ENCODE measurements at places on chromosomes 2 and 18.

- no peak for DNase-seq
These were observed 68.1 kb downstream of the FMNL2 start for GRCh38 chr2:152402780-152403759.

DNA sequence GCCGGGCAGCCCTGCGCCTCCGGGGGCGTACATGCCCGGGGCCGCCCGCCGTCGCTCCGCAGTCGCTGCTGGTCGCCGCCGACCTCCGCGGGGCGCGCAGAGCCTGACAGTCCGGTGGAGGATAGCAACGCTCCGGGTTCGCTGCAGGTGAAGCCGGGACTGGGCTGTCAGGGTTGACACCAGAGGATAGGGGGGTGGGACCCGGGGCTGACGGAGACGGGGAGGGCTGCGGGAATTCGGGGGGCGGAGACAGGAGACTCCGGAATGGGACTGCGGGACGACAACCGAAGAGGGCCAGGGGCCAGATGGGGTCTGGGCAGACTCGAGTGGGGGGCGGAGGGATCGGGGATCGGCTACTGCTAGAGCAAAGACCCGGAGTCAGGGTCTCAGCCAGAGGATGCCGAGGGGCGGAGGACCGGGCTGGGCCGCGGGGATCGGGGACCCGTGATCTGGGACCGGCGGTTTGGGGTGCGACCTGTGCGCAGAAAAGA lies 403 bp downstream of the TMEM127 start:
- no peak for DNase-seq

DNA sequence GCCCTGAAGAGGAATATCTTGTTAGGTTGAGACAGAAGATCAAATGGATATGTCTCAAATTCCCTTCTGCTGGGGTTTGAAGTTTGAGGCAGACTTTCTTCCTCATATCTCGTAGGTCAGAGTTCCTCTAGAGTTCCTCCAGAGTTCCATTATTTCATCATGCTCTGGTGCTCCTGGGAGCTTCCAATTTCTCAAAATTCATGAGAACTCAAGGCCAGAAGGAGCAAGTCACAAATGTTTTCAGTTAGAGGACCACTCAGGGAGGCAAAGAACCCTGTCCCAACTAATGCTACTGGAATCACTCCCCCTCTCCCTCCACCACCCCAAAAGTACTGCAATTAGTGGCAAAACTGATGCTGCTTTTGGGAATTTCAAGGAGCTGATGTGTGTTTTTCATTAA lies 115.7 kb upstream of the RBMS1 start:
- DNase-seq, result no peak

DNA sequence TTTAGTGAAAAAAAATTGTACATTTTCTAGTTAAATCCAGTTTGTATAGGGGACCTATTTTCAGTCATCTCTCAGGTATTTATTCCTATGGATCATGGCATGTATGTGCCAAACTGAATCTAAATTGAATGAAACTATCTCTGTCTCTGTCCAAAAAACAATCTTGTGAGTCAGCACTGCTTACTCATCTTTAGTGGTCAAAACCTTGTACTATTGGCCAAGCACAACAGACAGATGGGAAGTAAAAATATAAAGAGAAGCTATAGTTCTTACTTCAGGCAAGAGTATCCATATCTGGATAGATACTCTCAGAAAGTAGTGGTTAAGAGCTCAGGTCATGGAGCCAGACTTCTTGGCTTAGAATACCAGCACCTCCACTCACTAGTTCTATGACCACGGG lies 76.0 kb upstream of the KLHL14 start:
- no peak for DNase-seq

- DNase-seq, result no peak
These were observed 3.0 kb downstream of the PLEK start for GRCh38 chr2:68367953-68368653.

DNA sequence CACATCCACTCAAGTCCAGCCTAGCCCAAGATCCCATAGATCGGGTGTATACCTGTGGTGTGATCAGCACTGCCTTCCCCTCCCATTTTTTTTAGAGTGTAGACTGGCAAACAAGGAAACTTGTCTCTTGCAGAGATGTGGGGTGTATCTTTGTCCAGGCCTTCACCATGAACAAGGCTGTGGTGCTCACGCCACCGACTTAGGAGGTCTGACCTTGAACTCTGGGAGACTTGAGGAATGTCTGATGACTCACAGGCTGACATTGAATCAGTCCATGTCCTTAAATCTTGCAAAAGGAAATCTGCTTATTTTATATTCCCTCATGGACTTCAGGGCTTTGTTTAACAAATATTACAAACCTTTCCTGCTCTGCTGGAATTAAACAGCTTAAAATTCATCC lies 4.5 kb upstream of the CTIF start:
- DNase-seq, result no peak

GRCh38 chr2:61906186-61906470 lies 654 bp downstream of the COMMD1 start:
- no peak for DNase-seq

- DNase-seq, result no peak
These were observed 797 bp downstream of the ANO7 start for GRCh38 chr2:241189093-241189855.

- no peak for DNase-seq
These were observed 135.9 kb downstream of the ZNF407 start for GRCh38 chr18:74733598-74733997.

DNA sequence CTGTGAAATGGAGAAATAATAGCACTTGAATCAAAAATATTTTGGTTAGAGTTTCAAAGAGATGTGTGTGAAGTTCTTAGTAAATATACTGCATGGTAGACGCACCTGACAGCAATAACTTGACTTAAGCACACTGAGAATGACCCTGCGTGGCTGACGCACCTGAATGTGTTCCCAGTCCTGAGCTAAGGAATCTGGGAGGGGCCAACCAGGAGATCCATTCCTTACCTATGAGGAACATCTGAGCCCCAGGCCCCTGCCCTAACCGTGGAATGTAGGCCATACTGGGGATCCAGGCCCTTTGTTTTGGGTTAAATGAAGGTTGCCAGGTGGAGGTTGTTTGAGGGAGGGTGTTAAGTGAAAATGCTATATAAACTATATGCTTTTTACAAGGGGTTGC lies 284.4 kb downstream of the RBM43 start:
- no peak for DNase-seq

DNA sequence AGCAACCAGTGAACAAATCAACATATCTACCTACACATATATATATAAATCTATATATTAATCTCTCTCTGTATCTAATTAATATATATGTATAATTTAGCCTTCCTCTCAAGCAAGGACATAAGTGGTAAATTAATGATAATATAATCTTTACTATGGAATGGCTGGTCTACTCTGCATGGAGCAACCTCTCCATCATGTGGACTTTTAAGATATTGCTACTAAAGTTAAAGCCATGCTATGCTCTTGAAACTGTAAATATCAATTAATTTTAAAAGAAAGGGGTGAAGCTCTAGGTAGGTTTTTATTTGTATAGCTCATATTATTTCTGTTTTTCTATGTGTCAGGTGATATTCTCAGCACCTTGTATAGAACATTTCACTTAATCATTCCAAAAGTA lies 147.0 kb downstream of the PPP1R1C start:
- DNase-seq, result no peak

- no peak for DNase-seq
These were observed 23.7 kb upstream of the MMADHC start for GRCh38 chr2:149611100-149611820.

DNA sequence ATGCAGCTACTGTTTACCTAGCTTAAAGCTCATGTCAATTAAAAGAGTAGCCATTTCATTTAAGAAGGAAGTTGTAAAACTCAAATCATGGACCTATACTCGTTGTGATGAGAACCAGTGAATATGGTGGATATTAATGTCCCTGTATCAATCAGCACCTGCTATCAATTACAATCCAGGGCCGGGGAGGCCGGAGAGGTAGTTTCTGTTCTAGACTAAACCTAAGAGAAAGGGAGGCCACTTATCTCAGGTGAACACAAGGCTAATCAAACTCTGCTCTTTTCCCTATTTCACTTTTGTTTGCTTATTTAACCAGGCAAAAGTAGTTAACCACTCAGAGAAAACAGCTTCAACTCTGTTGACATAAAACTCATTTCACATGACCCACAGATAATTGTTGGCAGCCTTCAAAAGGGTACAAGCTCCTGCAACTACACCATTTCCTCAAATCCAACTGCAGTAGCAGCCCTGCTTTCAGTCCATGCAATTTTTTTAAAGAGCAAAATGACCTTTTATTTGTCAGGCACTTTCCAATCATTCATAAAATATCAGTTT lies 27.8 kb upstream of the SLC9A2 start:
- no peak for DNase-seq

DNA sequence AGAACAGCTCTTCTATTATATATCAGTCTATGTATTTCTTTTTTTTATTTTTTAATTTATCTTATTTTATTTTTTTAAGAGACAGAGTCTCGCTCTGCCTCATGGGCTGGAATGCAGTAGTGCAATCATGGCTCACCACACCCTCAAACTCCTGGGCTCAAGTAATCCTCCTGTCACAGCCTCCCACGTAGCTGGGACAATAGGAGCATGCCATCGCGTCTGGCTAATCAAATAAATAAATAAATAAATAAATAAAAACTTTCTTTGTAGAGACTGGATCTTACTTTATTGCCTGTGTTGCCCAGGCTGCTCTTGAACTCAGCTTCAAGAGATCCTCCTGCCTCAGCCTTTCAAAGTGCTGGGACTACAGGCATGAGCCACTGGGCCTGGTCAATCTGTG lies 117.0 kb downstream of the RBMS1 start:
- DNase-seq, result no peak

- no peak for DNase-seq
These were observed 77.2 kb downstream of the C1D start for GRCh38 chr2:67985586-67985985.

DNA sequence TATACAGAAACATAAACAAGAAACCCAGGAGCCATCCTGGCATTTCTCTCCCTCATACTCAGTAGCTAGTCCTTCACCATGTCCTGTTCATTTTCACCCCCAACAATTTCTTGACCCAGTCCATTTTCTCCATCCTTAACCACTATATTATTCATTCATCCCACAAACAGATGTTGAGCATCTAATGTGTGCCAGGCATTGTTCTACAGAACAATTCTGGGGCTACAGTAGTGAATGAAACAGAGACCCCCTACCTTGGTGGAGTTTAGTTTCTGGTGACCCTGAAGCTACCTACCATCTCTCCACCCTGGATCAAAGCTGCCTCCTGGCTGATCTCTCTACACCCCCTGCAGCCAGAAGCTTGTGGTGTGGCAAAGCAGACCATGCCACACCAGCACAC lies 27.5 kb upstream of the BZW1 start:
- DNase-seq, result no peak

GRCh38 chr2:66567729-66568128 lies 132.8 kb downstream of the MEIS1 start:
- DNase-seq, result no peak

DNA sequence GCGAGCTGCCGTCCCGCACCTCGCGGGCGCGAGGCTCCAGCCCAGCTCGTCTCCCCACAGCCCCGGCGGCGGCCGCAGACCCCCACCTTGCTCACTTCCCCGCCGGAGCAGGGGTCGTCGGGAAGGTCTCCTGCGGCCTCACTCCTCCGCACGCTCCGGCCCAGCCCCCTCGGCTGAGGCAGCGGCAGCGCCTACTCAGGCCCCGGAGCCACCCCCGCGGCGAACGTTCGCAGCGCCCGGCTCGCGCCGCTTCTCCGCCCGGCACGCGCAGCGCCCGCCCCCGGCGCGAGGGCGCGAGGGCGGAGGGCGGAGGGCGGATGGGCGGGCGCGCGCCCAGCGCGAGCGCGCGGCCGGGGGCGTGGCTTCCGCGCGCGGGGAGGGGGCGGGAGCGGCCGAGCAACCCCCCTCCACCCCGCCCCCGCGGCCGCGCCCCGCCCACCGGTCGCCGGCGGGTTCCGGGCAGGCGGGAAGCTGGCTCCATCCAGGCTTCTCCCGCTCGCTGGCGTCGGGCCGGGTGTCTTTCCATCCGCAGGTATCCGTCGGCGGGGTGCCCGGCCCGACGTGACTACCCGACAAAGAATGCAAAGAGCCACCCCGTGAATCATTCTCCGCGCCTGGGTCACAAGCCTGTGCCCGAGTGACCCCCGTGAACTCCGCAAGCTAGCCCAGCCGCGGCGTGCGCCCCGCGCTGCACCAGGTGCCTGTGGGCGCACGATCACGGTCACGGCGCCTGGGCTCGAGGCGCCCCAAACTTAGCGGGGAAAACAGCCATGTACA lies at the start of gene DTNB:
DTNB (minus strand) TSS at position 278 of the 777 bp plus-strand sequence. CDS start 20,917 bp downstream, outside the sequence.
- peak; percentile 69 for DNase-seq

DNA sequence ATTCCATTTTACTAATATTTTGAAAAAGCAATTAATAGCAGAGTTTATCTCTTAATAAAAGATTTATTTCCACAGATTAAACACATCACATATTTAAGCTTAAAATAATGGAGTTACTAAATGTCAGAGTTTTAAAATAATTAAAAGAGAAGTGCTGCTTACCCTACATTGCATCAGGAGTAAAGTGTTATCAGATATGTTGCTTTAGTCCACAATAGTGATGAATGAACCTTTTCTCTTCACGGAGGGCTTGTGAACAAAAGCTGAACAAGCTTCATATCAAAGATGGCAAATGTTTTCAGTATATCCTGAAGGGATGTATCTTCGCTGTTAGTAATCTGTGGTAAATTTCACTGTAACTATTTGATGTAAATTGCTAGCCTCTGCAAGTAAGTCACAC lies 69.4 kb upstream of the TTC27 start:
- no peak for DNase-seq

GRCh38 chr2:188582211-188582610 lies 290.5 kb downstream of the GULP1 start:
- DNase-seq, result no peak

- DNase-seq, result no peak
These were observed 75.7 kb downstream of the DOCK10 start for GRCh38 chr2:224966613-224967012.

DNA sequence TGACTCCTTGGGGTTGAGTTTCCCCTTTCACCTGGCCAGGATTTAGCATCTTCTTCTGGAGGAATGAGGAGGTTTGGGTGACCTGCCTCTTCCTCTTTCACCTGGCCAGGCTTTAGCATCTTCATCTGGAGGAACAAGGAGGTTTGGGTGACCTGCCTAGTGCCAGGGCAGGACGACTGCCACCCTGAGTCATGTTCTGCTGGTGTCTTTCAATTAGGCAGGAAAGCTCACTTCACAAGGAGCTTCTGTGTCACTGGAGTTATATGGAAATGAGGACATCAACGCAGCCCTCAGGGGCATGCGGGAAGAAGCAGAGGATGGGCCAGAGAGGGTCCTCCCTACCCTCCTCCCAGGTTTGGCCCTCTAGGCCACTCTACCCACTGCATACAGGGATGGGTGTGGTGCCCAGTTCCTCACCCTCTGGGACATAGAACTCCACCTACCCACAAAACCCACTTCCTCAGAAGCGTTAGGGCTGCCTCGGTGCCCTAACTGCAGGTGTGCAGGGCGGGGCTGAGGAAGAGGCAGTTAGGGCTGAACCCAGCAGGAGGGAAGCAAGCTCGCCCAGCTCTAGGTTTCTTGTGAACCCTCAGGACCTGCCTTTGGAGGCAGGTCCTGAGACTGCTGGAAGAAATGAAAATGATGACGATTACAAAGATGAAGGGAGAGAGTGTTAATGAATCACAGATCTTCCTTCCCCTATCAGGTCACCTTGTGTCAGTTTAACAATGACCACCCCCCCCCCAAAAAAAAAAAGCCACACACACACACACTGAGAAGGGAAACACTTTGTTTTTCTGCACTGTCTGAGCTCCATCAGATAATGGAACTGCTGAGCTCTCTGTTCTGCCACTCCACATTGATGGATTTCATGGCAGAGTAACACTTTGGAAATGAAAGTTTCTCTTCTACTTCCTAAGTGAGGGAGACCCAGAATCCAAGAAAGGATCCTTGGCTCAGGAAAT lies 71.0 kb downstream of the ARL4C start:
- DNase-seq, result peak; percentile 81

Data from T-cell (primary cell).